Right atrium auricular region (tissue), 2 donors: ENCODE measurements at places on chromosomes 5 and 9. TPM values are rescaled to one million over a fixed set of nuclear protein-coding genes. Genes with fewer than 3 reads are reported as not detected.

- no peak for DNase-seq
These were observed 43.5 kb upstream of the SLC12A7 start for GRCh38 chr5:1155191-1156032.

The ANKRA2 gene
- total RNA-seq, result 11.3 TPM

The ITK gene
- 0.90 TPM for total RNA-seq

The SEMA6A gene
- total RNA-seq, result 4.4 TPM

GRCh38 chr5:151627650-151628049 lies 36.5 kb upstream of the FAT2 start:
- no peak for DNase-seq

GRCh38 chr9:85729882-85730281 lies 11.9 kb downstream of the AGTPBP1 start:
- DNase-seq, result no peak

- DNase-seq, result no peak
These were observed 76.2 kb downstream of the STK10 start for GRCh38 chr5:172111852-172112225.

GRCh38 chr5:158322620-158323019 lies 463.7 kb upstream of the CLINT1 start:
- DNase-seq, result no peak
